Muscle of leg (tissue), 16 donors: ENCODE measurements at places on chromosomes 12 and 14. TPM values are rescaled to one million over a fixed set of nuclear protein-coding genes. Genes with fewer than 3 reads are reported as not detected.
A peak's percentile ranks its signal among the peaks of the same experiment; 100 is the strongest.

Gene A2ML1
- not detected for total RNA-seq

Gene ART4
- 0.09 TPM for total RNA-seq

GRCh38 chr14:94816113-94816512, 46.2 kb upstream of the GSC start:
- no peaks in the 10 kb centered on the region for H3K36me3 ChIP-seq
- peak; percentile 28 for DNase-seq
- no peak overlapping the region for H3K27ac ChIP-seq
- no peak overlapping the region for H3K4me3 ChIP-seq
- peaks cover 13% of the 10 kb centered on the region for H3K27me3 ChIP-seq

- no peak overlapping the region for H3K27ac ChIP-seq
- H3K4me1 ChIP-seq: no peaks in the 10 kb centered on the region
- H3K36me3 ChIP-seq: no peaks in the 10 kb centered on the region
- no peaks in the 10 kb centered on the region for H3K27me3 ChIP-seq
- H3K4me3 ChIP-seq: no peak overlapping the region
Observed at GRCh38 chr12:11981121-11981733, 89.5 kb upstream of the BCL2L14 start.

DNA sequence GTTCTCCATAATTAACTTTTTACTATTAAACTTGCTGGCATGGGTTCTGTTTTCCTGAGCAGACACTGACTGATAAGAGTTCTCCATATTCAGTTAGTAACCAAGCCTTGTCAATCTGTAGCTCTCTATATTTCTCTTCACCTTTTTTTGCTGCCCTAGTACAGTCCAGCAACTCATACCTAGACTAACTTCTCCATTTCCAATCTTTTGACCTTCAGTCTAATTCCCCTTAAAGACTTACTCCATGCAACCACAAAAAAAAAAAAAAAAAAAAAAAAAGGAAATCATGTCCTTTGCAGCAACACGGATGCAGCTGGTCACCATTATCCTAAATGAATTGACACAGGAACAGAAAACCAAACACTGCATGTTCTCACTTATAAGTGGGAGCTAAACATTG, 125.7 kb upstream of the KRAS start:
- H3K27ac ChIP-seq: no peak overlapping the region
- no peaks in the 10 kb centered on the region for H3K4me1 ChIP-seq
- no peaks in the 10 kb centered on the region for H3K27me3 ChIP-seq

DNA sequence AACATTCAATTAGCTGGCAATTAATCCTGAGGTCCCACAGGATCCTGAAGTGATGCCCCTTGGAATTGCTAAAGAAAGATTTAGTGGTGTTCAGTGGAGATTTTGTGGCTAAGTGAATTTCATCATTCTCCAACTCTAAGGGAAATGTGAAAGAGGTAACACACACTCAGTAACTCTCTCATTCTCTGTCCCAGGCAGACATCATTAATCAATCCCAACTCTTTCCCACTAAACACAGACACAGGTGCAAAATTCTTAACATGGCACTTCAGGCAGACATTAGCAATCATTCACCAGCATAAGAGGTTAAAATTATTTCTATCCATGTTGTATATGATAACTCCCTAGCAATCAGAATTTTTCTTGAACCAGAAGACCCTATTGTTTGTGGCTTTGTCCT, 40.2 kb downstream of the TRPV4 start:
- H3K36me3 ChIP-seq: no peaks in the 10 kb centered on the region
- no peak overlapping the region for H3K4me3 ChIP-seq
- H3K27ac ChIP-seq: no peak overlapping the region
- no peaks in the 10 kb centered on the region for H3K4me1 ChIP-seq
- no peaks in the 10 kb centered on the region for H3K27me3 ChIP-seq

- H3K4me1 ChIP-seq: peaks cover 8% of the 10 kb centered on the region
- DNase-seq: peak; percentile 11
- H3K36me3 ChIP-seq: no peaks in the 10 kb centered on the region
- no peaks in the 10 kb centered on the region for H3K27me3 ChIP-seq
- no peak overlapping the region for H3K27ac ChIP-seq
Observed at GRCh38 chr12:101823039-101823438, 7.7 kb downstream of the GNPTAB start.

- no peak overlapping the region for H3K4me3 ChIP-seq
- peak; percentile 33 for DNase-seq
- H3K4me1 ChIP-seq: peaks cover 8% of the 10 kb centered on the region
Observed at GRCh38 chr14:67270145-67270753, 29.0 kb downstream of the PALS1 start.
